Left hindlimb (tissue), 1 donor: ENCODE measurements at places on chromosomes 16 and 17.

DNA sequence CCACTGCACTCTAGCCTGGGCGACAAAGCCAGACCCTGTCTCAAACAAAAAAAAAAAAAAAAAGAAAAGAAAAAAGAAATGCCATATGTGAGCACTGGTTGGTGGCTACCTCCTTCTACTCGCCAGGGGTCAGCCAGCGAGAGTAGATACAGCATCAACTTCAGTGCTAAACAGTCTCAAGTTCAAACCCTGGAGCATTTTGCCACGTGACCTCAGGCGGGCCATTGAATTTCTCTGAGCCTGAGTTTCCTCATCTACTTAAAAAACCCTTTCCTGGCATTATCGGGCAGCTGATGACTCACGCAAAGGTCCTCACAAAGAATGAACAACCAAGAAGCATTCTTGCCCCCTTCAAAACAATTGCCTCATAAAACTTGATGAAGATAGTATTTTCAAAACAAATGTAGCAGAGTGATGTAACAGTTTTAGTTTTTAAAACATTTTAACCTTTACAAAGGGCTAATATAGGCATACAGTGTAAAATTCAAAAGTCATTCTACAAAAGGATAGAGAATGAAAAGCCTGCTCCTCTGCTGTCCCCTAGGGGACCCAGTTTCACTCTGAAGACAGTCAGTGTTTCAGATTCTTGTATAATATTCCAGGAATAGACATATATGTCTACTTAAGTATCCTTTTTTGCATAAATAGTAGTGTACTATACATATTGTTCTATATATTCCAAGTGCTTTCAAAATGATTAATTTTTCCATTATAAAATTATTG lies 28.4 kb downstream of the DNAH2 start:
- DNase-seq = no peak

- no peak for DNase-seq
These were observed 9.4 kb downstream of the GGA2 start for GRCh38 chr16:23500862-23501225.

DNA sequence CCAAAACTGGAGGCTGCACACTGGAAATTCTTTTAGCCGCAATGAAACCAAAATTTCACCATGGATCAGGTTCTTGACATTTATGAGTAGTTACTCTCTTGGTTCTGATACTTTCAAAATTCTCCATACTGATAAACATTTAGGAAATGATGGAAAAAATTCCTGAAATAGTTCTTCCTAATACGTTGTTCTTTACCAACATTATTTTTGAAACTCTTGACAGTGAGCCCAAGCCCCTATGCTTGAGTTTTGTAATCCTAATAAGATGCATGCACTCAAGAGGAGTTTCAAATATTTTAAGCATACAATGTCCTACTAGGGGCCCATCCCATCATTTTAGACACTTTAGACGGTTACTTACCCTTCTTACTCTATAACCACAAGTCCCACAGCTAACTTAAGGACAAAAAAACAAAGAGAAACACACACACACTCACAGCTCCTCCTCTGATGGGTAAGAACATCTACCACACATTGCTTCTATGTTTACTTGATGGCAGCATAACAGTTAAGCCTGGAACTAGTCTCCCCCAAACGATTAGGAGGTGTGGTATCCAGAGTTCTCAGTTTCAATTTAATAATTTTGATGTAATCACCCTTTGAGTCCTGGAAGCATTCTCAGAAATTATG lies 3.7 kb downstream of the VEZF1 start:
- no peak for DNase-seq

- no peak for DNase-seq
These were observed 124.0 kb upstream of the HLF start for GRCh38 chr17:55140809-55141208.

DNA sequence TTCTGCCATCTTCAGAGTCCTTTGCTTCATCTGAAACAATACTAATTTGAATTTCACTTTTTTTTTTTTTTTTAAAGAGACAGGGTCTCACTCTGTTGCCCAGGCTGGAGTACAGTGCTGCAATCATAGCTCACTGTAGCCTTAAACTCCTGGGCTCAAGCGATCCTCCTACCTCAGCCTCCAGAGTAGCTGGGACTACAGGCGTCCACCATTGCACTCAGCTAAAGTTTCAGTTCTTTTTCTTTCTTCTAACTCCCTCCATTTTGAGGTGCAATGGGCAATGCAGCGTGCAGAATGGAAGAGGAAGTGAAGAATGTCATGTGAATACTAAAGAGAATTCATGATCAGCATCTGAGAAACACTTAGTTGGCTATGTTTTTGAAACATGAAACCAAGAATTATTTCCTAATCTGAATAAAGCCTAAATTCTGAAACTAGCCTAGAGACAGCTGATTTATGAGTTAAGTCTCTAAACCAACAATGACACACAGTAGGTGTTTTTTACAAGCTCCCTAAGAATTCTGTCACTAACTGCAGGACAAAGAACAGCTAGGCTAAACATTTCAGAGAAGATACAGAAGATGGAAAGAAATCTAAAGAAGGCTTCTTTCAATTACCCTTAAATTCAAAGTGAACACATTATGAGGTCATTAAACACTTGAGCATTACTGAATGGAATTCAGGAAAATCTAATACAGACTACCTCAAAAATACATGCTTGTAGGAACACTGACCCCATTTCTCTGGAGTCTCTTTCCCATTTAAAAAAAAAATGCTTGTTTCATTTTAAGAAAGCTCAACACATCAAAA lies 21.0 kb downstream of the SNN start:
- no peak for DNase-seq

DNA sequence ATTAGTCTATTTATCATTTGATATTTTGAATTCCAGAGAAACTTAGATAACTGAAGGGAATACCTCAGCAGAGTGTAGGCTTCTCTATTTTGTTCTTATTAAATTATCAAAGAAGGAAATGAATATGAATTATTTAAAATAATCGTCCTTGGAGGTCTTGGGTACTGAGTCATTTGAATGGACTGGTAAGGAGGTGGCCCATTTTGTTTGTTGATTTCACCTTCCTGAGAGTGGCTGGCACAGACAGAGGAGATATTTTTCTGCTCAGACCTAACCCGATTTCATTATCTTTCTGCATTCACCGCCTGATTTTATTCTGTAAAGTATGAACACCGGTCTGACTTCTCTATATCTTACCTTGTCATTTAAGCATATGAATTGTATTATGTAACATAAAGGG lies 88.0 kb downstream of the USP22 start:
- DNase-seq = no peak

DNA sequence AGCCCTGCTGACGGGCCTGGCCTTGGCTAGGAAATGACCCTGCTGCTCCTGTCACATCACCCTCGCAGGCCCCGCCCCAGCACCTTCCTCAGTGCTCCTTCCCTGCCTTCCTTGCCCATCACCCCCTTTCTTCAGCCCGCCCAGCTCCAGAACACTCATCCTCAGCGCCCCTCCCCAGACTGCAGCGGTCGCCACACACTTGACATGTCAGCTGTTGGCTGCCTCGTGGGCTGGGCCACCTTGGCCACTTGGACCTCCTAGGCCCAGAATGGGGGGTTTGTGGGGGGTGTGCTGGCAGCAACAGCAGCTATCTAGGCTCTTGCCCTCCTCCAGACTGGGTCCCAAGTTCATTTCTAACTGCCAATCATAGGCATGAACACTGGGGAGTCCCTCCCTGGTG lies 10.6 kb downstream of the ELMO3 start:
- no peak for DNase-seq

DNA sequence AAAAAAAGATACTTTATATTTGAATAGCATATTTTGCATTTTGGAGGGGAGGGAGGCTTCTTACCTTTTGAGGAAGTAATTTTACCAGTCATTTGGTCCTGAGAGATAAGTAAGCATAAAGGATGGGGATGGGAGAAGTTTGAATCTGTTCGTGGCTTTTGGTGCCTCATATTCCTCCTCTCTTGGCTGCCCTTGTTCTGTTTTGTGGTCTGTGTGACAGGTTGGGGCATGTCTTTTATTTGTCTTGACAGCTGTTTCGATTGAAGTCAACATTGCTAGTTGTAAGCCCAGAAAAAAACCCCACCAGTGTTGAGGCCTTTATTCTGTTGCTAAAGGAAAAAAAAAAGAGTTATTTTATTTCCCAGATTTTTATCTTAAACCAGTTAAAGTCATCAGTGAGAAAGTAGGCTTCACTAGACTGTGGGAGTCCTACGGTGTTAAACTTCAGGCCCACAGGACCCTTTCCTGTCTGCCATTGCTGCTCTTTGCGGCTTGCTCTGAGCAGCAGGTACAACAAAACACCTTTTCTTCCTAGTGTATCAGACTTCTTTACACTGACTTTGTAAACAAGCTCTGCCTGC lies 11.4 kb downstream of the SLC7A6 start:
- no peak for DNase-seq

DNA sequence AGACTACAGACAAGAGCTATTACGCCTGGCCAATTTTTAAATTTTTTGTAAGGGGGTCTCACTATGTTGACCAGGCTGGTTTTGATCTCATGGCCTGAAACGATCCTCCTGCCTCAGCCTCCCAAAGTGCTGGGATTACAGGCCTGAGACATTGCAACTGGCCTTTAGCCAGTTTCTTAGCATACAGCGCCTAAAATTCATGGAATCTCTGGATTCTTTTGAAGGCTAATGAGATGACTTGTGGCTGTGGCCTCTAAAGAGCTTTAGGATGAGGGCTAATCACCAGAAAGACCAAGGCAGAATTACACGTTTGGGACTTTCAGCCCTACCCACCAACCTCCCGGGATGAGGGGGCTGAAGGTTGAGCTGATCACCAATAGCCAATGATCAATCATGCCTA lies 34.6 kb downstream of the AKAP10 start:
- DNase-seq = no peak

DNA sequence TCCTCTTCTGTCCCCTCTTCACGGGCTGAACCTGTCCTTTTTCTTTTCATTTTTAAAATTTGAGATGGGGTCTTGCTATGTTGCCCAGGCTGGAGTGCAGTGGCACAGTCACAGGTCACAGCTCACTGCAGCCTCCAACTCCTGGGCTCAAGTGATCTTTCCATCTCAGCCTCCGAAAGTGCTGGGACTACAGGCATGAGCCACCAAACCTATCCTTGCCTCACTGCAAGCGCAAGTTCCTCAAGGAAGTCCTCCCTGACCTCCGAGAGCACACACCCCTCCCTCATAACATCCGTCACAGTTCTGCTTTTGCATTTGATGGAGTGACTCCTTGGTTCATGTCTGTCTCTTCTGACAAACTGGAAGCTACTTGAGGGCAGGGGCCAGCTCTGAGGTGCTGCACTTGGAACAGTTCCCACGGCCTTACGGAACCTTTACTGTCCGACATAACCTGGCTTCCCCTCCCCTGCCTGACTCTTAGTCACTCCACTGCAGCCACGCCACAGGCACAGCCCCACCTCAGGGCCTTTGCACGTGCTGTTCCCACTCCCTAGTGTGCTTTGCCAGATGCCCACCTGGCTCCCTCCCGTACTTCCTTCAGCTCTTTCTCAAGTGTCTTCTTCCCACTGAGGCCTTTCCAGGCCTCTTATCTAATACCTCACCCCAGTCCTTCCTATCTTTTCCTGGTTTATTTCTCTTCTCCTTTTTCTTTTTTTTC lies 4.4 kb downstream of the TBX6 start:
- DNase-seq = no peak

- DNase-seq = no peak
These were observed 6.3 kb downstream of the JPT1 start for GRCh38 chr17:75147878-75148546.

GRCh38 chr16:73231379-73231778 lies 183.5 kb upstream of the ZFHX3 start:
- DNase-seq = no peak

DNA sequence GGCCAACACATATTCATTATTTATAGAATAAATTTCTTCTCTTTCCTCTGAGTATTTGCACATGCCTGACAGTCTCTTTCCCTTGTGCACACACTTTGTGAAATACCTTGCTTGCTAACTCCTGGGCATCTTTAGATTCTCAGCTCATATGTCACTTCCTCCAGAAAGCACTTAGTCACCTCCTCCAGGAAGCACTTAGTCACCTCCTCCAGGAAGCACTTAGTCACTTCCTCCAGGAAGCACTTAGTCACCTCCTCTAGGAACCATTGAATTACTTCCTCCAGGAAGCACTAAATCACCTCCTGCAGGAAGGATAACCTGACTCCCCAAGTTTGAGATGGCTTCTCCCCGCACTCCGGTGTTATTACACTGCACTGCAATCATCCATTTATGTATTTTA lies 462.5 kb upstream of the EEF2KMT start:
- DNase-seq = no peak

DNA sequence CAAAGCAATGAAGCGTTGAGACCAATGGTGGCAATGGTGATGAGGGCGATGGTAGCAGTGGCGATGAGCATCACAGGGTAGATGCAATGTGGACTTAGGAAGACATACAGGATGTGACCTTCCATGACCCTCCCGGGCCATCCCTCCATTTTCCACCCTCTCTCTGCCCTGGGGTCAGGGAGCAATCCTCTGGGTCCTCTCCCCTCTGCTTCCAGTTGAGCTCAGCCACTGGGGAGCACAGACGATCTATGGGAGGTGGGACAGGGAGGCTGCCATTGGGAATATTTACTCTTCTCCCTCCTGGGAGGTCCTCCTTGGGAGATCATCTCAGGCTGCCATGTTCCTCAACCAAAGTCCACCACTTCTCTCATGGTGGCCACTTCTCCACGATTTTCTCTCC lies 260.7 kb upstream of the FOXF1 start:
- DNase-seq = no peak

DNA sequence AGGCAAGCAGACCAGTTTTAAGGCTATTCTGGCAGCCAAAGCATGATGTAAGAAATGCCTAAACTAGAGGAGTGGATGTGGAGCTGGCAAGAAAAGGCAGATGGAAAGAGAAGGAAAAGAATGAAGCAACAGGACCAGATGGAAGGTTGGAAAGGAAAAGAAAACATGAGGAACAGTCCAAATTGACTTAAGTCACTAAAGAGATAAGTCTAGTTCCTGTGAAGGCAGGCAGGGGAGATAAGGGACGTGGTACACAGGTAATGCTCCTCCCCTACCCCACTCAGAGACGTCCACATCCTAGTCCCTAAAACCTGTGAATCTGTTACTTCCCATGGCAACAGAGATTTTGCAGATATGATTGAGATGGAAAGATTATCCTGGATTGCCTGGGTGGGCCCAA lies 43.5 kb downstream of the TEX2 start:
- DNase-seq = no peak

DNA sequence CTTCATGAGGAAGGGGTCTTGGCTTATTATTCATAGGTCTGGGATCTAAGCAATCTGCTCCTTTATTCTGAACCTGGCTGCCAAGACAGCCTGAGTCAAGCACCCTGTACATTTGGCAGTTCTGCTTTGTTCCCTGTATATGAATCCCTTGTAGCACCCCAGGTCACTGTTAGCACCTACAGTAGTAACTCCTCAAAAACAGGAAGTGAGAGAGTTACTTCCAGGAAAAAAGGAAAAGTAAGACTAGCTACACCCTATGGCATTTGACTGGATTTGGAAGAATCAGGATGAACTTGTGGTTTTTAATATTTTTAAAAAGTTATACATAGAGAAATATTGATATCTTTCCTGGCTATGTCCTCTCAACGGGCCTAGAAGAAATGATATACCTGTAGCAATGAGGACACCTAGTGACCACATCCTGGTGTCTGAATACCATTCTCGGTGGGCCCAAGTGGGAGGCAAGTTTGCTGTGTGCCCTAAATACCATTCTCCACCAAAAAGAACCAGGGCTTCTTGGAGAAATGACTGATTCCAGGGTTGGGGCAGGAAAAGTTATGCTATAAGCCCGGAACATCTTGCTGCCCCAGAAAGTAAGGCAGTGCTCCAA lies 9.9 kb downstream of the ANKRD40 start:
- no peak for DNase-seq
